Stimulated activated CD4-positive, alpha-beta T cell treated with anti-CD3 and anti-CD28 coated beads, Interleukin-4, amount 100 ng/mL, for 1 hour (primary cell): ENCODE measurements at places on chromosomes 7 and 10.

- no peak for DNase-seq
Observed at GRCh38 chr7:66182920-66183319, 22.2 kb upstream of the TPST1 start.

DNA sequence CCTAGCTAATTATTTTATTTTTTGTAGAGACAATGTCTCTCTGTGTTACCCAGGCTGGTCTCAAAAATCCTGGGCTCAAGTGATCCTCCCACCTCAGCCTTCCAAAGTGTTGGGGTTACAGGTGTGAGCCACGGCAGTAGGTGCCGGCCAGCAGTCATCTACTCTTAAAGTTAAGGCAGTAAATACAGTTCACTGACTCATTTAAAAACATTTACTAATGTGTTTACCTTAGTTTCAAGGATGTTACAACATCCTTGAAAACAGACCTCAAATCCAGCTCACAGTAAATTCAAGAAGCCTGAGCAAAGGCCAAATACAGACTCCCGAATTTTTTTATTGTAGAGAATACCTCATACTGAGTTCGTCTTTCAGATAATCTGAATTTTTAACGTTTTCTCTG is 29.6 kb upstream of the ABCB4 start:
- DNase-seq = no peak

GRCh38 chr10:110344622-110345021 is 39.9 kb upstream of the SMNDC1 start:
- DNase-seq = no peak

- DNase-seq = no peak
Observed at GRCh38 chr10:34018129-34018528, 683.7 kb upstream of the NRP1 start.

GRCh38 chr7:37065779-37066271 is 341.5 kb upstream of the AOAH start:
- no peak for DNase-seq

DNA sequence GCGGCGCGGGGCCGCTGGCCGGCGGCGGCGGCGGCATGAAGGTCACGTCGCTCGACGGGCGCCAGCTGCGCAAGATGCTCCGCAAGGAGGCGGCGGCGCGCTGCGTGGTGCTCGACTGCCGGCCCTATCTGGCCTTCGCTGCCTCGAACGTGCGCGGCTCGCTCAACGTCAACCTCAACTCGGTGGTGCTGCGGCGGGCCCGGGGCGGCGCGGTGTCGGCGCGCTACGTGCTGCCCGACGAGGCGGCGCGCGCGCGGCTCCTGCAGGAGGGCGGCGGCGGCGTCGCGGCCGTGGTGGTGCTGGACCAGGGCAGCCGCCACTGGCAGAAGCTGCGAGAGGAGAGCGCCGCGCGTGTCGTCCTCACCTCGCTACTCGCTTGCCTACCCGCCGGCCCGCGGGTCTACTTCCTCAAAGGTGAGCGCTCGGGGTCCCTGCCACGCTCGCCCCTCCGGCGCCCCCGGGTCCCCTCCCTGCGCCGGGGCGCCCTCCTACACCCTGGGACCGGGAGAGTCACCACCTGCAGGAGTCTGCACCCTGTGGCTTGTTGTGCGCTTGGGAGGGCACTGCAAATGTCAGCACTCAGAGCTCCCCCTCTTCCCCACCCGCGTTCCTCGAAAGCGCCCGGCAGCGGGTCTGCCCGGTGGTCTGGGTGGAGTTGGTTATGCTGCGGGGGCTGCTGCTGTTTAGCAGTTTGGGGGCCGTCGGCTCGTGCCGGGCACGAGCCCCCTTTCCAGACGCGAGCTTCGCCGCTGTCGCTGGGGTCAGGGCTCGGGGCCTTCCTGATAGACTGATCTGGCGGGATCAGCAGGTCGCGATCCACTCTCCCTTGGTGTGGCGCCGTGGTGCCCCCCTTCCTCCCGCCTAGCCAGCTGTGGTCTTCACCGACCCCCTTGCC is 627 bp downstream of the DUSP5 start:
- DNase-seq = peak; percentile 65

DNA sequence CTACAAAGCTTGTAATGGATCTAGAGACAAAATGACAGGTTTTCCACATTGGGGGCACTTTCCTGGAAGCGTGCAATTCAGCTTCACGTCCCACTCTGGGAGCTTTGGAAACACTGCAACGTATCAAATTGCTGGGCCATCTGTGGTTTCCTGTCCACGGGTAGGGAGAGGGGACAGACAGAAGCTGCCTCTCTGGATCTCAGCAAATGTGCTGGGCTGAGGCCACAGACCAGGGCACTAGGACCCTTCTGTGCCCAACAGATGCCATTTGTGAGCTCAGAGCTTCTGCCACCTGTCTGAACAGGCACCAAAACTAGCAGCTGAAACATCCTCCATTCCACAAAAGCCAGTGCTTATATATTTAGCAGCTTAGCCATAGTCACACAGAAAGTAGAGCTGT is 40.9 kb upstream of the FRMD4A start:
- no peak for DNase-seq

- DNase-seq = no peak
Observed at GRCh38 chr7:69228212-69228811, 370.0 kb upstream of the AUTS2 start.

DNA sequence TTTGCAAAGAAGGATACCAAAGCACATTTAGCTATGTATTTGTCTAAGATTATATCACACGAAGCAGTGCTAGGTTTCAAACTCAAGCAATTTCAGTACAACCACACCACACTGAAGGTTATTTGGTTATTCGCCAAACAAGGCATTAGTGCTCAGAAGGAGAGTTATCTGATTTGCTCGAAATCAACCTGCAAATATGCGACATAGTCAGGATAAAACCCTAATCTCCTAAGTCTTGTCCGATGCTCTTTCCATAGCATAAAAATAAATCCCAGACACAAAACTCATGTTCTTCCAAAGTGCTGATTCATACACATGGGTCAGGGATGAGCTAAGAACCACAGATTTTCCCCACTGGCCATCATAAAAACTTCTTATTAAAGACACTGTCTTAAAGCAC is 1288.0 kb upstream of the SORCS1 start:
- DNase-seq = no peak

- no peak for DNase-seq
Observed at GRCh38 chr7:44226396-44226753, 25.6 kb downstream of the YKT6 start.

DNA sequence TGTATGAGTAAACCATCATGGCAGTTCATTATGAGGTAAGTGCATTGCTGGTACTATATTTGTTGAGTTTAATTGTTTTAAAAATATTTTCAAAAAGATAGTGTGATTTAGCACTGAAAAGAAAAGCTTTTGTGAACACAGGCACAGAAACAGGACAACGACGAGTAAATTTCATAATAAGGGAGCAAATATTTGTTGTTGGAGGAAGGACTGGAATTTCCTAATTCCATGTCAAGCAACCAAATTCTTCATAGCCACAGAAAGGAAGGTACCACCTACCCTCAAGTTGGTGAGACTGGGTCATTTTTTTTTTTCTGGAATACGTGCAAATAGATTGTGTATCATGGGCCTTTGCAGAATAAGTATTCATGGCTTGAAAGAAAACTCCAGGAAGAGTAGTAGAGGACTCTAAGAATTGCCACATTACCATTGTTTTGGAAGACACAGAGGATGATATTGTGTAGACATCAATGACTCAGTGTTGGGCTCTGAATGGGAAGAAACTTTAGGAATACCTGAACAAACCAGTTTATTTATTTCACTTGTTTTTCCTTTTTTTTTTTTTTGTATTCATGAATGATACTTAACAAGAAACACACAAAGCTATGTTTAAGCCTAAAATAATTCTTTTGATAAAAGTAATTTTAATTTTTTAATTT is 7.8 kb downstream of the UBE2D4 start:
- DNase-seq = no peak

- no peak for DNase-seq
Observed at GRCh38 chr7:155531681-155532080, 14.7 kb downstream of the CNPY1 start.

DNA sequence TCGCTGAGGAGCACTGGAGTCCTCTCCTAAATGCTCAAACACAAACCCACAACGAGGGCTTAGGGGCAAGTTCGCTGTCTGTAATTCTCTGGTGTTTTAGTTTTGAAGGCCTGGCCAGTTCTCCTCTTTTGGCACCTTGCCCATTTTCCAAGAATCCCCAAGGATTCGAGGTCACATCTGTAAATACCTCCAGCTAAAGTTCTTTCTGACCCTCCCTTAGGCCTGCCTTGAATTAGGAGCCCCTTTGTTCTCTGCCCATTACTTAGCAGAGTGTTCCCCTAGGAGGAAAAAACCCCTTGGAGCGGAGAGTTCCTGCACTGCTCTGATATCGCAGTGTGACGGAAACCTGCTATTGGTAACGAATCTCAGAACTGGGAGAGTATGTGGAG is 743 bp upstream of the PYROXD2 start:
- no peak for DNase-seq

DNA sequence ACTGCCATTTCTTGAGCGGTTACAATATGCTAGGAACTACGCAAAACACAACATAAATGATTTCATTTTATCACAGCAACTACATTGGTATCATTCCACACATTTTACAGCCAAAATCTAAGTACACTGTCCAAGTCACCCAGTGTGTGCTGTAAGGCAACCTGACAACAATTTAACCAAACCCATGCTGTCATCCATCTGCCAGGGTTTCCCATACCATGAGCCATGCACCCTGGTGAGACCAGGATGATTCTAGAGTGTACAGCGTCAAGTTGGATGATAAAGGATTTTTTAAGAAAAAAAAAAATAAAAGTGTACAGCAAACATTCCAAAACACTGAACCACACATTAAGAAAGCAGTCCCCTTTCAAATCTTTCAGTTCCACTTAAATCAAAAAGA is 52.9 kb downstream of the PIK3AP1 start:
- DNase-seq = no peak

DNA sequence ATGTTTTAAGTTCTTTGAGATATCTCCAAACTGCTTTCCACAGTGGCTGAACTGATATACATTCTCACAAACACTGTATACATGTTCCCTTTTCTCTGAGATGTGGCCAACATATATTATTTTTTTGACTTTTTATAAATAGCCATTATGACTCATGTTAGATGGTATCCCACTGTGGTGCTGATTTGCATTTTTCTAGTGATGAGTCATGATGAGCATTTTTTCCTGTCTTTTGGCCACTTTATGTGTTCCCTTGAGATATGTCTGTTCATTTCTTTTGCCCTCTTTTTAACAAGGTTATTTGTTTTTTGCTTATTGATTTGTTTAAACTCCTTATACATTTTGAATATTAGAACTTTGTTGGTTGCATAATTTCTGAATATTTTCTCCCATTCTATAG is 1055.1 kb downstream of the NXPH1 start:
- DNase-seq = no peak

GRCh38 chr7:158323741-158324396 is 263.8 kb downstream of the PTPRN2 start:
- no peak for DNase-seq

DNA sequence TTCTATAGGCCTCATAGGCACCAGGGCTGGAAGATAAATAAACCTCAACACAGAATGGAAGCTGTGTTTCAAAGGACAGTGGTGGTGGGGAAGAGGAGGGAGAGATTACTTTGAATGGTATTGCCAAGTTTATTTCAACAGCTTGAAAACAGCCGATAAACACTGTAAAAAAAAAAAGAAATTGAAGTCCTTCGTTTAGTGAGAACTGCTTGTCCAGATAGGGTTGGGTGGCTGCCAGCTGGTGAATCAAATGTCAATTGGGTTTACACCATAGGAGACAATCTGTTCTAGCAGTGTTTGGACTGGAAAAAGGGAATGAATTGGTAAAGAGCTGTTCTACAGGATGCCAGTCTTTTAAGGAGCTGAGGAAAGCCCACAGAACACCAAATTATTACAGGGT is 254.8 kb downstream of the PHF14 start:
- DNase-seq = no peak

DNA sequence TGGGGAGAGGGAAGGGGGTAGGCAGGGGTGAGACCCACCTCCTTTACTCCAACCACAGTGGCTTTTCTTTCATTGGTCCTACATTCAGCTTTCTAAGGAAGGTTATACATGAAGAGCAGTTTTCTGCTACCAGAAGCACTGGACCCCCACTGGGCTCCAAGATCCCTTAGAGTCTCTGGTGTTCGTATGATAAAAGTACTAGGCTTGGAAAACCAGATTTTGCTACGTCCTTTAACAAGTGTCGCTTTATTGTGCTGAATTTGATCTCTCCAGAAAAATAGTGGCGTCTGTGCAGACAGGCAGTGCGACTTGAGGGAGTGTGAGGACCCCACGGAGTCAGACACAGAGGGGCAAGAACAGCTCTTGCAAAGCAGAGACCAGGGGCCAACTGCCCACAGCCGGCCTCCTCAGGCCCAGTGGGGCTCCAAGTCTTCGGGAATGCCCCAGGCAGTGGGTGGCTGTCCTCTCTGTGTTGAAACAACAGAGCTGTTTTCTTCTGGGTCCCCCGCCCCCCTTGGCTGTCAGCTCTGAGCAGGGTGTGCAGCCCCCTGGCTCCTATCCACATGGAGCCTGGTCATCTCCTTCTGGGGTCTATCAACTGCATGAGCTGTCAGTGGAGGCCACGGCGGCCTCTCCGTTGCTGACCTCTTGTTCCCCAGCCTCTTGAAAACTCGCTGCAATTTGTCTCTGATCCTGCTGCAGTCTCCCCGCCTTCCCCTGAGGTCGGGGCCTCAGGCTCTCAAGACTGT is 333.2 kb downstream of the RPS24 start:
- DNase-seq = no peak
